ENCODE measurements at places on chromosomes 12 and 14. TPM values are rescaled to one million over a fixed set of nuclear protein-coding genes. Genes with fewer than 3 reads are reported as not detected.

The MTRFR gene
- 15.7 TPM for polyA plus RNA-seq

The CRIP1 gene
- 36.2 TPM for polyA plus RNA-seq

The TSPAN19 gene
- not detected for polyA plus RNA-seq

The DTX3 gene
- polyA plus RNA-seq: 21.8 TPM

The C12orf43 gene
- polyA plus RNA-seq: 11.9 TPM

The ADCK1 gene
- polyA plus RNA-seq: 8.4 TPM

DNA sequence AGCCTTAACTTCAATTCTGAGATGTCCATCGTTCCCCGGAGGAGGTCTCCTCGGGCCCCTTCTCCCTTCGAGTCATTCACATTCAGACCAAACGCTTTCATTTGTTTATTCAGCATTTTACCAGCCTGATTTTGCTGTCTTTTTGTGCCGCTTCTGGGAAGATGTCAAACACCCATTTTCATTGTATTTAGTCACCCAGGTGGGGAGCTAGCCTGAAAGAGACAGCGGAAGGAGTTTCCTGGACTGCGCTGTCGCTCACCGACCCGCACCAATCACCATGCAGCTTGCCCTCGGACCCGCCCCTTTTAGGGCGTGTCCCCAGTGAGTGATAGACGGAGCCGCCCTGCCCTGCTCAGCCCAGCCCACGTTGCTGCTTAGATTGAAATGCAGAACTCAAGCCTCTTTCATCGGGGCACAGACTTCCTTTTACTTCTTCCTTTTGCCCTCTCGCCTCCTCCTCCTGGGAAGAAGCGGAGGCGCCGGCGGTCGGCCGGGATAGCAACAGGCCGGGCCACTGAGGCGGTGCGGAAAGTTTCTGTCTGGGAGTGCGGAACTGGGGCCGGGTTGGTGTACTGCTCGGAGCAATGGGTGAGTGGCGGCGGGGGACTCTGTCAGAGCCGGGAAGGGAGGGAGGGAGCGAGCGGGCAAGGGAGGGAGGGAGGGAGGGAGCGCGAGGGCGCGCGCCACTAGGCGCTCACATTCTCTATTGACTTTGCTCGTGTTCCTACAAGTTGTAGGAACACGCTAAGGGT lies at the start of gene PAX9:
Gene PAX9 (plus strand): TSS at position 355 of the 752 bp plus-strand sequence. CDS start 230 bp downstream, at position 585.
- peak; percentile 83 for DNase-seq

- no peak for DNase-seq
Observed at GRCh38 chr14:101903111-101903561, 61.2 kb upstream of the DYNC1H1 start.

GRCh38 chr14:103624860-103625259 lies 4.2 kb upstream of the KLC1 start:
- no peak for DNase-seq

DNA sequence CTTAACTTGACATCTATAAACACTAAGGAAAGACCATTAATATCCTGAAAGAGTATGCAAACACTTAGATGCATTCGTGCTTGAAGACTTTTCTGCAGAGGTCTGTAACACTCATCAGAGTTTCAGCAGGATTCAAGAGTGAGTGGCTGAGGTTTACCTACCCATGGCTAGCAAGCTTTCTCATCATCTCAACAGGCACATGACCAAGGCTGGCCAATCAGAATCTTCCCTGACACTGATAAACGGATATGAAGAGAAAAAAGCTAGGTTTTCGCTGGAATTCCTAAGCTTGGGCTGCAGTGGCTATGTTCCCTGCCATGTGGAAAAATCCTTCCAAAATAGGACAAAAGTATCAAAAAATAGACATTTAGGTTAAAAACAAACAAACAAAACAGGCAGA lies 162.1 kb upstream of the USP15 start:
- DNase-seq: no peak

DNA sequence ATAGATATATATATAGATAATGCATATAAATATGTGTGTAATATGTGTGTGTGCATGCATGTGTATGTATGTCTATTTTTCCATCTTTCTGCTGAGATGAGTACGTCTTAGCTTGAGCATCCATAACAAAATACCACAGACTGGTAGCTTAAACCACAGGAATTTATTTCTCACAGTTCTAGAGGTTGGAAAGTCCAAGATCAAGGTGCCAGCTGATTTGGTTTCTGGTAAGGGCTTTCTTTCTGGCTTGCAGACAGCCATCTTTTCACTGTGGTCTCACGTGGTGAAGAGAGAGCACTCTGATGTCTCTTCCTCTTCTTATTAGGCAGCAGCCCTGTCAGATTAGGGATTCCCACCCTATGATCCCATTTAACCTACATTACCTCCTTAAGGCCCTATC lies 47.3 kb downstream of the ACSM4 start:
- no peak for DNase-seq

- DNase-seq: no peak
Observed at GRCh38 chr12:94536040-94536965, 76.6 kb upstream of the CEP83 start.

DNA sequence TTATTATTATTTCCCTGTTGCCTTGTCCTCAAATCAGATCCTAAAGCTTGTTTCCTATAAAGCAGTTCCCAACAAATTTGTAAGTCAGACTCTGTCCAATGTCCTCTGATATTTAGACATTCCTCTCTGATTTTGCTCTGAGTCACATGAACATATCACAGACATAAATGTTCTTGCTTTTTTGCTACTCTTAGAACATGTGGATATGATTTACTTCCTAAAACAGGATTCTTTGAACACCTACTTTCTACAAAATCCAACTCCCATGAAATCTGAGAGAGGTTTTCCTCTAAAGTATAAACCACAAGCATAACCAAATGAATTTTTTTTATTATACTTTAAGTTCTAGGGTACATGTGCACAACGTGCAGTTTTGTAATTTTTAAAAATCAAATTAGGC lies 181.3 kb upstream of the SLC38A2 start:
- DNase-seq: no peak

DNA sequence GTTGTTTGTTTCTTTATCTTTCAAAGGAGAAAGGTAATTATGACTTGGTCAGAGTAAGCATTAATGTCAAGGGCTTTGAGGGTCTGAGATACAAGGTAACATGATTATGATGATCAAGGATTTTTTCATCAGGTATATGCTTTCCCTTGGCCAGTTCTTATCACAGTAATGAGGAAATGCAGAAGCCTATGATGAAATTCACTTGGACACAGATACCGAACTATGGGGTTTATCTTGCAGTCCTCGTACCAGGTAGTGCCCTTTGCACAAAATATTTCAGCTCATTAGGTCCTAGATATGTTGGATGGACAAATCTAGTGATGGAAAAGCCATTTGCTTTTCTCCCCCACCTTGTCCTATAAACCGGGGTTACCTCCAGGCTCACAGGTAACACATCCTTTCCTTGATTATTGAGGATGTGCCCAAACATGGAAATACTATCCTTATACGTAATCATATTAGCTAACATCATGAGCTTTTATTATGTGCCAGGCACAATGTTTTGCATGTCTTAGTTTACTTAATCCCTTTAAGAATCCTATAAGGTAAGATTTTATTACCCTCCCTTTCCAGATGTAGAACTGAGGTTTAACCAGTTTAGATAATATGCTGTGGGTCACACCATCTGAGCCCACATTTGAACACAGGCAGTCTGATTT lies 7.0 kb upstream of the RASSF3 start:
- no peak for DNase-seq

GRCh38 chr14:103492156-103492925 lies 30.3 kb downstream of the CKB start:
- no peak for DNase-seq

DNA sequence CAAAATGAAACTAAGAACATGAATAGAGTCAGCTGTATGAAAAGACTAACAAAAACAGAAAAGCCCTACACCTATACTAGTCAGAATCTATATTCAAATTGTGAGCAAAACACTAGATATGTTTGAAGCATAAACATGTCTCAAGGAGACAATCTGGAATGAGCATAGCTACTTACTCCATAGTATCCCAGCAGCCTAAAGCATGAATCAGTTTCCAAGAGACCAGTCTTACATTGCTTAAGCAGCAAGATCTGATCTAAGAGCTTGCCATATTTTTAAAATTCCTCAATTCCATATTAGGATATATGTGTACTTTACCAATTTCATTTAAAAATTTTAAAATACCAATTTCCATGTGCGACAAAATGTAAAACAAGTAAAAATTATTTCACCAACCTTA lies 7.7 kb downstream of the CAPS2 start:
- DNase-seq: no peak

DNA sequence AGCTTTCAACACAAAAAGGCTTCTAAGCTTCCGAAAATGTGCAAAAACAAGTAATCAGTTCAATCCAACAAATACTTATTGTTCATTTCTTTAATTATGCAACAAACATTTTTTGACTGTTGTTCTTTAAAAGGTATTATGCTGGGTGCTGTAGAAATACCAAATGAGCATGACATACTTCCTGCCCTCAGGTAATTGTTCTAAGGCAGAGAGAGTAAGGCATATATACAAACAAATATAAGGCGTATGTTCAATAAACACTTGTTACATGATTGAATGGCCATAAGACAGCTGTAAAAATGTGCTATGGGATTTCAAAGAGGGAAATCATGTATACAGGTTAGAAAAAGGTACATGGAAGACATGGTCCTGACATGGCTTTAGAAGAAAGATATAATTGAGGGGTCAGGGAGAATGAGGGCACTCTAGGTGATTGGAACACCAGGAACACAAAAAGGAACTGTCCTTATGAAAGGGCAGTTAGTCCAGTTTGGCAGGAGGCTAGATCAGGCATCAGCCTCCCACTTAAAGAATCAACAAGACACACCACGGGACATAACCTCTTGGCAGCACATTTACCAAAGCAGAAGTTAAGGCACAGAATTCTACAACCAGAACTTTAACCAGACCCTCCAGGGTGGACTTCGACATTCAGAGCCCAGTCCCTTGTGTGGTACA lies 135.8 kb upstream of the SCAF11 start:
- no peak for DNase-seq

DNA sequence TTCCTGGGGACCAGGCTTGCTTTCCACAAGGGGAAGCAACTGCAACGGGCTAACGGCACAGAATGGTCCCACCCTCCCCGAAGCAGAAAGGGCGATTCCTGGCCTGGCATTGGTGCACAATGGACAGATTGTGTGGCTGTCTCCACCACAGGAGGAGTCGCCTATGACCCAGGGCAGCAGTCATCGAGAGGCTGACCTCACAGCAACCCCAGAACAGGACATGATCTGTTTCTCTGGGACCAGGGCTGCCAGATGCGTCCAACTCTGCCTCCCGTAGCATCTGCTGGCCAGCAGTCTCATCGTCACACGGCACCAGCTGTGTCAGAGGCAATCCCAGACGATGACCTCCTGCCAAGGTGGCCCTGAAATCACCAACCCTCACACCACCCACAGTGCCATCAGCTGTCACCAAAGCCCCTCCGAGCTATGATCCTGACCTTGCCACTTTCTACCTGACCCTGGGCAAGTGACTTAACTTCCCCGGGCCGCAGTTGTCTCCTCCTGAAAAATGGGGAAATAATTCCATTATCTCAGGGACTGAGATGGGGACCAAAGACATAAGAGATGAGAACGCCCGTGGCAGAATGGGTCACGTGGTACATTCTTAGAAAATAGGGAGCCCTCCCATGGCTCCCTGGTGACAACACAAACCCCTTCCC lies 86.7 kb downstream of the CHGA start:
- no peak for DNase-seq

DNA sequence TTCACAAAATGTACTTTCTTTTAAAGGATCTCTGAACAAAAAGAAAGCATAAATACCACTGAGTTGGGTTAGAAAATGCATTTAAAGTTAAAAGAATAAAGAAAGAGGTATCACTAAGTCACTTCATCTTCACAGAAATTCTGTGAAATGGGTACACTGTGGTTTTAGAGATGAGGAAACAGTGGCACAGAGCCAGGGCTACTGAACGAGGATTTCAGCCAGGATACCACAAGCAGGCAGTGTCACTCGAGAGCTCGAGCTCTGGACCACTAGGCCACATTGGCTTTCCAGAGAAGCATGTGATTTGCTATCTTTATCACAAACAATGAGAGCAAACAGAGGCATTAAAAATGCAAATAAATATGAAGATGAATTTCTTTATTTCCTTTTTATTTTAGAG lies 51.0 kb downstream of the WDHD1 start:
- DNase-seq: no peak

DNA sequence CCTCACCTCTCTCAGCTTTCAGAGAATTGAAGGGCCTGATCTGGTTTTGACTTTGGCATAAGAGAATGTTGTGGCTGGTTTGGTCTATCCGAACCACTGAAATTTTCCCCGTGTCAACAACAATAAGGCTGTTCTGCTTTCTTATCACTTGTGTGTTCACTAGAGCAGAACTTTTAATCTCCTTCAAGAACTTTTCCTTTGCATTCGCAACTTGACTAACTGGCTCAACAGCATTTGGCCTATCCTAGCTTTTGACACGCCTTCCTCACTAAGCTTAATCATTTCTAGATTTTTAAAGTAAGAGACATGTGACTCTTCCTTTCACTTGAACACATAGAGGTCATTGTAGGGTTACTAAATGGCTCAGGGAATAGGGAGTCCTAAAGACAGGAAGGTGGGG lies 25.9 kb upstream of the EDDM3A start:
- no peak for DNase-seq

GRCh38 chr14:71532344-71532743 lies 399.9 kb upstream of the RGS6 start:
- no peak for DNase-seq

GRCh38 chr12:115758877-115759620 lies 518.4 kb downstream of the MED13L start:
- no peak for DNase-seq

Data from hindlimb muscle (tissue), 1 donor.